ENCODE measurements at places on chromosomes 12 and 14.

DNA sequence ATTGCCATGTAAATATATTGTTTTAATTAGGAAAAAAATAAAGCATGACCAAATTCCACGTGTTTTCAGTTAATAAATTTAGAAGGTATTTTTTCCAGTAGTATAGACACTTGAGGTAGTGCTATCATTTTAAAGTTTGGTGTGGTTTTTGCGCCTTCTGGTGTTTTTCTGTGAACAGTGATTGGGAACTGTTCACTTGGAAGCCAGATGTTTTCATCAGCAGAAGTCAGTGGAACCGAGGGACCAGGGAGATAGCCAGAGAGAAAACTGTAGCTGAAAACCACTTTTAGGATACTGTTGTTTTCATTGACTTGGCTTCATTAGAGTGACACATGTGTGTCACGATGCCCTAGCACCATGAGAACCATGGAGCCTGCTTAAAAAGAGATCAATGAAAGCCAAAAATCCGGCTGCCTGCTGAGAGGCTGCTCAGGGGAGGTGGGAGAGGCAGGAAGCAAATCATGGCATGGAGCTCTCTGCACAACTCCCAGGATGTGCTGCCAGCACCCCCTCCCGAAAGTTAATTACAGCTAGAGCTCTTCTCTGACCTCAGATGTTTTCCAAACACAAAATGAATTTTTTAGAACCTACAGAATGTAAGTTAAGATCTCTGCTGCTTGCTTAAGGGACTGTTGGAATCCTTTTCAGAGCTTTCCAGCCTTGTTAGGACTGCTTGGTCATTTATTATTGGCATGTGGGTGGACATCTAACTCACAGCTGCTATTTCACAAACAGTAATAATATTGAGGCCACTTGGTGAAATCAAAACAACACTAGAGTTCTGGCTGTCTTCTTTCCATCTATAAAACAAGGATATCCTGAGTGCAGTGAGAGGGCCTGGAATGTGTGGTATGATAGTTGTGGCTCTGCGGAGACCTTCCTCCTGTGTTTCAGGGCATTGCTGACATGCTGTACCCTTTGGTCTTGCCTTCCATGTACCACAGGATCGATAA, 192.3 kb downstream of the ANO4 start:
- no peak for DNase-seq

- DNase-seq: no peak
Measured at GRCh38 chr14:29805415-29806123, 122.1 kb downstream of the PRKD1 start.

DNA sequence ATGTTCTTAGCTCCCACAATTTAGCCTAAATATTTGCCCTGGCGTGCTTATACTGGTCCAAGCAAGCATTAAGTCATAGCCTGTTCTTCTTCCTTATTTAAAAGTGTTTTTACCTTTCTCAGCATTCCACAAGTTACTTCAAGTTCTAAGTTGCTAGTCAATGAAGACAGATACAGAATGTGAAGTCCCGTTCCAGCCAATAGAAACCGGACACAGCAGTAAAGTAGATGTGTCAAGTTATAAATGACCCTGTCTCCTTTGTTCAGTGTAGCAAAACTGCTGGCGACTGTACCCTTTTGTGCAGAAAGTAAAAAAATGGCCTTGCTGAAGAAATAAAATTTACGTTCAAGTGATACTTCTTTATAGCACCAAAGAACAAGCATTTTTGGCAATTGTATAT, 3.9 kb downstream of the SNAPC1 start:
- DNase-seq: no peak

- no peak for DNase-seq
Measured at GRCh38 chr14:101129521-101130167, 226.1 kb upstream of the RTL1 start.

DNA sequence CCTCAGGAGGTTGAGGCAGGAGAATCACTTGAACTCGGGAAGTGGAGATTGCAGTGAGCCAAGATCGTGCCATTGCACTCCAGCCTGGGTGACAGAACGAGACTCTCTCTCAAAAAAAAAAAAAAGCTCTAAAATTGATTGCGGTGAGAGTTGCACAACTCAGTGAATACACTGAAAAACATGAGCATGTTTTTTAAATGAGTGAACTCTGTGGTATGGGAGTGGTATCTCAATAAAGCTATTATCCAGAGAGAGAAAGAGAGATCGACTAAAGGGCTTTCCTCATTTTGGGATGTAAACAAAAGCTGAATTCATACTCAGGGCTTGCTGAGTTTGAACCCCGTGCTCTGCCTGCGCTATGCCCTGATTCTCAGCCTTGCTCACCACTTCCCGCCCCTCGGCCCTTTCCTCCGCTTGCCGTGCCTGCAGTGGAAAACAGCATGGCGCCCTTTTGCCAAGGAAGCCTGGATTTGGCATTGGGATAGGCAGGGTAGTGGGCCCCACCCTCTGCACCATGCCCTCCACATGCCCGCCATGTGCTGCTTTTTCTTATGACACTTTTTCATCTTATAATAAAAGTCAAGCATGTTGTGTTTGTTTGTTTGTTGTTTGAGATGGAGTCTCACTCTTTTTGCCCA, 102.5 kb downstream of the LGMN start:
- DNase-seq: no peak

DNA sequence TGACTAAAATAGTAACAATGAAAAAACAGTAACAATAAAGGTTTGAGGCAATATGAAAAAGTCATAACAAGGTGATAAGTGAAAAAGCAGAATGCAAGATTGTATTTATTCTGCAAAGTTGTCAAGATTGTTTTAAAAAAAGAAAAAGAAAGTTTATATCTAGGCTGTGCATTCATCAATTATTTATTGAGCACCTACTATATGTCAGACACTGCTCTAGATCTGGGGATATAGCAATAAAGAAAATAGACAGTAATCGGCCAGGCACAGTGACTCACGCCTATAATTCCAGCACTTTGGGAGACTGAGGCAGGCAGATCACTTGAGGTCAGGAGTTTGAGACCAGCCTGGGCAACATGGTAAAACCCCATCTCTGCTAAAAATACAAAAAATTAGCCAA, 3.8 kb downstream of the PLA2G1B start:
- no peak for DNase-seq

- DNase-seq: no peak
Measured at GRCh38 chr12:105733579-105733978, 403.1 kb downstream of the C12orf75 start.

- DNase-seq: no peak
Measured at GRCh38 chr12:103944964-103945363, 14.8 kb downstream of the HSP90B1 start.

GRCh38 chr12:114025935-114026334, 59.8 kb upstream of the RBM19 start:
- DNase-seq: no peak

DNA sequence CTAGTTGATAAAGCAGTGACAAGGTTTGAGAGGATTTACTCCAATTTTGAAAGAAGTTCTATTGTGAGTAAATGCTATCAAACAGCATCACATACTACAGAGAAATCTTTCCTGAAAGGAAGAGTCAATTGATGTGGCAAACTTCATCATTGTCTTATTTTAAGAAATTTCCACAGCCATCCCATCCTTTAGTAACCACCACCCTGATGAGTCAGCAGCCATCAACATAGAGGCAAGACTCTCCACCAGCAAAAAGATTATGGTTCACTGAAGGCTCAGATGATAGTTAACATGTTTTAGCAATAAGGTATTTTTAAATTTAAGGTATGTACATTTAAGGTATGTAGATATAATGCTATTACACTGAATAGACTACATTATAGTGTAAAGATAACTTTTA, 122.1 kb upstream of the ARHGAP5 start:
- DNase-seq: no peak

GRCh38 chr12:45509187-45509586, 220.3 kb upstream of the ARID2 start:
- no peak for DNase-seq

DNA sequence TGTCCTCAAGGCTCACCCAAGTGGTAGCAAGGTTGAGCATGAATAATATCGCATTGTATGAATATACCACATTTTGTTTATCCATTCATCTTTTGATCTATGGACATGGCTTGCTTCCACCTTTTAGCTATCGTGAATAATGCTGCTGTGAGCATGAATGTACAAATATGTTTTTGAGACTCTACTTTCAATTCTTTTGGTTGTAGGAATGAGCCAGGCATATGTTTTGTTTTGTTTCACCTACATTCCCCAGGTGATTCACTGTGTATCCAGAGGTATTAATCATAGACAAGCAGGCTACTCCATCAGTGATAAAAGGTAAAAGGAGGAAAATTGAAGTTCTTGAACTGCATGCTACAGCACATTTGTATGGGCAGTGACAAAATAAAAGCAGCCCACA, 35.8 kb downstream of the CDKL1 start:
- no peak for DNase-seq

DNA sequence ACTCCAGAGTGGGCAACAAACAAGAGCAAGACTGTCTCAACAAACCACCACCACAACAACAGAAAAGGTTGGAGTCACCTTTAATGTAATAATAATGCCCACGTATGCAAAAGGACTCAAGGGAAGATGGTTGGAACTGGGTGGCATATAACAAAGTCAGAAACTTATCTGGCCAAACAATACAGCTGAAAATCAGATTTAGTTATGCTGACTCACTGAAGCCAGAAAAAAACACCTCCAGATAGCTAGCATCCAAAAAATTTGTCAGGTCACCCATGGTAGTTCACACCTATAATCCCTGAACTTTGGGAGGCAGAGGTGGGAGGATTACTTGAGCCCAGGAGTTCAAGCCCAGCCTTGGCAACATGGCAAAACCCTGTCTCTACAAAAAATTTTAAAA, 24.4 kb downstream of the SLC11A2 start:
- no peak for DNase-seq

DNA sequence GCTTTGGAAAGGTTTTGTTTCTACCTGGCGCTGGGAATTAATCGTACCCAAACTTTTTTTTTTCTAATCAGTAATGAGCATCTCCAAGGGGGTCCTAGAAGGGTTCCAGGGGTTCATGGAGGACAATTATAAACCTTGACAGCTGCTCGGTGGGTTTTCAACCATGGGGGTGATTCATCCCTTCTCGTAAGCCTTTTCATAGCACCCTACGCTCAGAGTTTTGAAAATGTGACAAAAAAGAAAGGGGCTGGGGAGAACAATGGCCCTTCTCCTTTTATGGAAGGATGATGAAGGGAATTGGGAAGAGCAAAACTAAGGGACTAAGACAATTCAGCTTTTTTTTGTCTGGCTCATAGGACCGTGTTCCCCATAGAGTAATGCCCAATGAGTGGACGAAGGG, 196.7 kb downstream of the ZFP36L1 start:
- DNase-seq: no peak

DNA sequence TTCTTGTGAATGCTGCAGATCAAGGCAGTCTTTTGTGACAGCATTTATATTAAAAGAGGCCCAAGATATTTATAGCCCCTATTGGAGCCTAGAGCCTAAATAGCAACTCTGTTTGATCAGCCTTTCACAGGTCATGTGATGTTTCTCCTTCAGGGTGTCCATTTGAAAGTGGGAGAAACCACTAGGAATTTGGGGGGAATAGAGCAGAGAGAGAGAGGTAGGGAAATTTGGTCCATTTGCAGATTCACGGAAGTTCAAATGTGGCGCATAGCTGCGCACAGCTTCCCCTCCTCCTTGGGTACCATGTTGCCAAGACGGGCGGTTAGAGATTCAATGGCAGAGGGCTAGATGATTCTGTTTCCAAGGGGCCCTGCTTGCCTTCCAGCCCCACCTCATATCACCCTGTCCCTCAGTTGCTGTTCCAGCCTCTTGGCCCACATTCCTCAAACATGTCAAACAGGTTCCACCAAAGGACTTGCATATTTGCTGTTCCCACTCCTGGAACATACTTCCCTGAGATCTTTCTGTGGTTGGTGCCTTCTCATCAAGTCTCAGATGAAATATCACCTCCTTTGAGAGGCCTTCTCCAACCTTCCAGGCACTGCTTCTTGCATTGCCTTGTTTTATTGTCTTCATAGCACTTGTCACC, 220.8 kb downstream of the CHST11 start:
- DNase-seq: no peak

- no peak for DNase-seq
Measured at GRCh38 chr12:70853326-70853725, 67.2 kb downstream of the PTPRR start.

- DNase-seq: no peak
Measured at GRCh38 chr14:101973356-101973755, 9.0 kb downstream of the DYNC1H1 start.

- DNase-seq: no peak
Measured at GRCh38 chr14:101132051-101132571, 228.6 kb upstream of the RTL1 start.

DNA sequence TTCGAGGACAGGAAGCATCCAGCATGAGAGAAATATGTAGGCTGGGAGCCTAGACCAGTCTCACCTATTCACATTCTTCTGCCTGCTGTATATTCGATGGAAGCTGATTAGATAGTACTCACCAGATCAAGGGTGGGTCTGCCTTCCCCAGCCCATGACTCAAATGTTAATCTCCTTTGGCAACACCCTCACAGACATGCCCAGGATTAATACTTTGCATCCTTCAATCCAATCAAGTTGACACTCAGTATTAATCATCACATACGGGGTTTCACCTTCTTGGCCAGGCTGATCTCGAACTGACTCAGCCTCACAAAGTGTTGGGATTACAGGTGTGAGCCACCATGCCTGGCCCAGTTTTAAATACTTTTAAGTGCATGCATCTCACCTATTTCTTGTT, 30.5 kb upstream of the SLC10A1 start:
- DNase-seq: no peak

DNA sequence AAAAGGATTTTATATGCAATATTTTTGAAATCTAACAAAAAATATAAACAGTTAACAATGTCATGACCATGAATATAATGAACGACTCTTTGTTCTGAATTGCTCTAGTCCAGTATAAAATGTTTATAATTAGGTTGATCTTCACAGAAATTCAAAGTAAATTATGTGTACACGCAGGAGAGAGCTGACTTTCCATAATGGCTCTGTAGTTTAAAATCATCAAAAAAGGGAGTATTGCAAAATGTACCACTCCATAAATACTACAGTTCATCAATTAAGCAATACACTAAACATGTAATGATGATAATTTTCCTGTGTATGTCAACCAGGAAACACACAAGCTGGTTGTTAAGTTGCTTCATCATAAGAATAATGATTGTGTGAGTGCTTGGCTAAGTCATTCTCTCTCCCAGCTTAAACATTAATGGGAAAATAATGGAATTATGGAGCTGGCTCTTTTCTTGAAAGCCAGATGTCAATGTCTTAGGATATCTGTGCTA, 189.5 kb upstream of the PLEKHG7 start:
- DNase-seq: no peak

DNA sequence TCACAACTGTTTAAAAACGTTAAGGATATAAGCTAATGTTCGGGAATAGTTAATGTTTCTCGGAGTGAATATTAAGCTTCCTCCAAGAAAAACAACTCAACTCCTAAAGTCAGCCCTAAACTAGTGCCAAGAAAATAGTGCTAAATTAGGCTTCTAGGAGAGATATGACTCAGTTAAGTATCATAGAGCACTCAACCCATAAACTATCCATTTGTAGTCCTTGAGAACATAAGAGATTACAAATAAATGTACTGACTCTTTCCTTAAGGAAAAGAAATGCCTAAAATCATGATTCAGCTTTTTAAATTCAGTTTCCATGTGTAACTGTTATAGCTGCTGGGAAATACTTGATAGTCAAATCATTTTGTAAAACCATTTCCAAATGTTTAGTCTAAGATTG, 117.1 kb downstream of the HMGA2 start:
- no peak for DNase-seq

- DNase-seq: no peak
Measured at GRCh38 chr14:37544407-37544806, 50.6 kb downstream of the FOXA1 start.

Data from cortex of kidney (tissue), 1 donor.